Activated CD4-positive, alpha-beta T cell treated with anti-CD3 and anti-CD28 coated beads for 48 hours (primary cell): ENCODE measurements at places on chromosomes 3 and 15.

- no peak for DNase-seq
Observed at GRCh38 chr3:141108039-141108438, 56.9 kb downstream of the SPSB4 start.

DNA sequence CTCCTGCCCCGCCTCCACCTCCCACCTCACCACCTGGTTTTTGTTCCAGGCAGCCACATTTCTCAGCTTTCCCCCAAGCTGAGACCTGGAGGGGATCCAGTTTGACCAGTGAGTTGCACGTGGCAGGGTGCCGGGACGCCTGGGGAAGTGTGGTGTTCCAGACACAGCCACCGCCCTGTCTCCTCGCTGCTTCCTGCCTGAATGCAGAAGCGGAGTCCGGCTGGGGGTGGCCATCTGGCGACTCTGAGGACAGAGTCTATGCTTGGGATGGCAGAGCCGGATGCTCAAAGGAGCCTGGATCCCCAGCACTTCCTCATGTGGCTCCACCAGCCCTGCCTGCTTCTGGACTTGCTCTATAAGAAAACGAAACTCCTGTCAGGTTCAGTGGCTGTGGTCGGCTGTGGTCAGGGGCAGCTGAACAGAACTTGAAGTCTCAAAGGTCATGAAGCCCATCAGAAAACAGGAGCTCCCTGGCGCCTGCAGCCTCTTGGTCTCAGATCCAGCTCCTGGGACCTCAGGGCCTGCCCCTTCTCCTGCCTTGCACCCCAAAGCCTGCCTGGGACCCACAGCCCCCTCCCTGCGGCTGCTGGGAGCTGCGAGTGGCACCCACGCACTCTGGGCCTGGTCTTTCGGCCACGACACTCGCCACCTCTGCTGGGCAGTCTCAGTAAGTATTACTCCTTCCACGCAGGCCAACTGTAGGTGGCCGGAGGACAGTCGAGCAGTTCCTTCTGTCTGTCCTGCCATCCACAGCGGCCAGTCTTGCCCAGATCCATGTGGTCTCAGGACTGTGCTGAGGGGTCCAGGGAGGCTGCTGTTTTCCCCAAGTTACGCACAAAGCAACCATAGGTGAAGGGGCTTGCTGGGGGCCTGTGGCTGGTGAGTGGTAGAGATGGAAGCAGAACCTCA is 112.8 kb upstream of the MEF2A start:
- DNase-seq = no peak

DNA sequence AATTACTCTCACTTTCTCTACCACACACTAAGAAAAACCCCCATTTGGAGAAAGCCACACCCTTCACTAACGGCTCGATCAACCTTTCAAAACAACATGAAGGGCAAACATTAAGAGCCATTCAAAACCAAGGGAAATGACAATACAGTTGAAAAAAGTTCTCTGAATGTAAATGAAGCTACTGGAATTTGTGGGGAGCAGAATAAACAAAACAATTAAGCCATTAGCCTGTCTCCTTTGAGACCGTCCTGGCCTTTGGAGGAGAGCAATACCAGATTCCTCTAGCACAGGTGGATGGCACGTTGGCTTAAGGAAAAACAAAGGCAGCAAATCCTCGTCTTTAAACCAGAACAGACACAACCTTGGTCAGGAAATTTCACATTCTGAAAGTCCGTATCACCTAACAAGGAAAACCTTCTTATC is 18.7 kb downstream of the MYO1E start:
- DNase-seq = no peak

DNA sequence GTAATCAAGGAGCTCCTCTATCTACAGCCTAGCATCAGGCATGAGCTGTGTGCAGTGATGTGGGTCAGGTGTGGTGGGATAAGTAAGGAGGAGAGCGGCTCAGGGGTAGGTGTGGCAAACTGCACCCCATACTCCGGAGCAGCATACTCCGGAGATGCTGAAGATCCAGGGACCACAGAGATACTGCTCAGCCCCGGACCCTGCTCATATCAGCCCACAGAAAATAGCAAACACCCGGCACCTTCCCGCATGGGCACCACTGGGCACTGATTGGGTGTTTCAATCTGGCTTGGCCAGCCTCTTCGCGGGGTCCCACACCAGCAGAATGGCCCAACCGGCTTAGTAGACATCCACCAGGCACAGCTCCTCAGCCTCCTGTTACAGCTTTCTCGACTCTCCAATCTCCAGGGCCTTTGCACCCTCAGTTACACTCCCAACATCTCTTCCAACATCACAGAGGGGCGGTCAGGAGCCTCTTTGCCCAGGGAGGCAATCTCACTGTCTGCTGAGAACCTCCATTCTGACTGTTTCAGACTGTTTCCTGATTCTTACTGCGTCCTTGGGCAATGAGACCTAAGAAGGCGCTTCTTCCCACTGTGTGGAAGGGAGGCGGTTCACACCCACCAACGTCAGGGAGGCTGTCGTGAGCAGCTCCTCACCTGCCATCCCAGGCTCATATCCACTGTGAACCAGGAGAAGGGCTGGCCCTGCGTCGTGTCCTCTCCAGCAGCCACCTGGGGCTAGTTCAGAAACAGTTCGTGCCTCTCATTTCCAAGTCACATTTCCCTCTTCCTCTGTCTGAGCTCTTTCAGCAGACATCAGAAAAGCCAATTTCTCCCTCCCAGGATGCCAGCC is 59.8 kb downstream of the CAPN7 start:
- DNase-seq = no peak

DNA sequence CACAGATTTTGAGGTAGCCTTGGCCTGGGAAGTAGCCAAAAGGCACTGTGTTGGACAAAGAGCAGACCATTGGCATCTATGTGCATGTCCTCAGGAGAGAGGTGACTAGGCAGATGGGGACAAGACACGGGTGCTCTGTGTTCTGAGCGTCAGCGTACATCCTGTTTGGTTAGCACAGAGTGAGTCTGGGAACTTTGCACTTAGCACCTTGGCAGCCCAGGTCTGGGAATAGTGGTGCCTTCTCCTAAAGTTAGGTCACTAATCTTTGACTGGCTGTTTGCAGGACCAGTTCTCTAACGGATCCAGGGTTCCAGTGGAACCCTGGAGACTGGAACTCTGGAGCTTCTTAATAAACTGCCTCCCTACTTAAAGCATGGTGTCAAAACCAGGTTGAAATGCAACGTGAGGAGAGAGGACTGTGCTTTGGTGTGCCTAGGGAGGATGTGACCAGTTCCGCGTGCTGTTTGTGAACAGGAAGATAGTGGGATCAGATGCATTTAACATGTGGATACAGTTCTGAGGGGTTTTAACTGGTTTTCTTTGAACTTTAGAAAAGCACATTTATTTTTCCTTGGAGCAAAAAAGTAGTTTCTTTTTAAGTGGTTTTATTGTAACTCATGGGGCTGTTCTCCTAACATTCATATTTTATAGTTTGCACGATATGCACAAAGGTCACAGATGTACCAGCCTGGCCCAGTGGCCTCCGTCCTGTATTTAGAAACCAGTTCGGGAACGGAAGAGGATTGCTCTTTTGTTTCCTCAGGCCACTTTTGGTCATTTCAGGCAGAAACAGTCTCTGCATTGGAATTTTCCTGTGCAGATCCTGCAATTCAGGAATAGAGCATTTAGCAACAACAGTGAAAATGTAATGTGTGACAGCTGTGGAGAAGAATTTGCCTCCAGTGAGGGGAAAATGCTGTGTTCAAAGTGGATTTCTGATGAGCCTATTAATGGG is 48.8 kb downstream of the ABHD2 start:
- no peak for DNase-seq

GRCh38 chr3:152836269-152836668 is 1.3 kb downstream of the P2RY1 start:
- DNase-seq = no peak

GRCh38 chr3:194686816-194687637 is 1.3 kb downstream of the FAM43A start:
- peak; percentile 46 for DNase-seq

- no peak for DNase-seq
Observed at GRCh38 chr3:46407970-46408369, 911 bp downstream of the CCRL2 start.

DNA sequence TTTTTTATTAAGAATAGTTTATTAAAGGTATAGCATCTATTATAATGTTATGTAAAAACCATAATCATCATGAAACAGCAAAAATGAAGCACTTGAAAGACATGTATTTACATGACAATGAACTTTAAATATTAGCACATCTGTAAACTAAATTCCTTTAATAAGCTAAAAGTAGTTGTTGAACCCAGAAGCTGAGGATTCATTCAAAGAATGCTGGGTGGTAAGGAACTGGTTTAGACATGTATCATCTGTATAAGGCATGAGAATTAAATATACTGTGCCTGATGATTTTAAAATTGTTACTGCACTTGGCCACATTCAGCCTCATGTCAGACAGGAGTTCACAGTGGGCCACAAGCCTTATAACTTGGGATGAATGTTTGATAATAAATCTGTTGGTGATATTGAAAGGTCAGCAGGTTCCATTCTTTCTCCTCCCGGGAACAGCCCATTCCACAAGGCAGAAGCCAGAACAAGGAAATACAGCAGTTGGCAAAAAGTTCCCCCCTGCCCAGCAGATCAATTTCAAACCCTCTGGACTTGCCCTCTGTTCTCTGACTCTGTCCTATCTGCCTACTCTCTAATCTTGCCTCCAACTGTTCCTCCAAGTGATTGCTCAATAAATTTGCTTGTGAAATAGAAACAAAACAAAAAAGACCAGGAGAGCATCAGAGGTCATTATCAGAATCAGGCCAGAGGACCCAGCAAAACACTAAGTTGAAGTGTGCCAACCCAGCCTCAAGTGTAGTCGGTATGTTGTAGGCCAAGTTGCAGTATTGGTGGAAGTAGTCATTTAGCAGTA is 49.8 kb upstream of the TEX264 start:
- no peak for DNase-seq

DNA sequence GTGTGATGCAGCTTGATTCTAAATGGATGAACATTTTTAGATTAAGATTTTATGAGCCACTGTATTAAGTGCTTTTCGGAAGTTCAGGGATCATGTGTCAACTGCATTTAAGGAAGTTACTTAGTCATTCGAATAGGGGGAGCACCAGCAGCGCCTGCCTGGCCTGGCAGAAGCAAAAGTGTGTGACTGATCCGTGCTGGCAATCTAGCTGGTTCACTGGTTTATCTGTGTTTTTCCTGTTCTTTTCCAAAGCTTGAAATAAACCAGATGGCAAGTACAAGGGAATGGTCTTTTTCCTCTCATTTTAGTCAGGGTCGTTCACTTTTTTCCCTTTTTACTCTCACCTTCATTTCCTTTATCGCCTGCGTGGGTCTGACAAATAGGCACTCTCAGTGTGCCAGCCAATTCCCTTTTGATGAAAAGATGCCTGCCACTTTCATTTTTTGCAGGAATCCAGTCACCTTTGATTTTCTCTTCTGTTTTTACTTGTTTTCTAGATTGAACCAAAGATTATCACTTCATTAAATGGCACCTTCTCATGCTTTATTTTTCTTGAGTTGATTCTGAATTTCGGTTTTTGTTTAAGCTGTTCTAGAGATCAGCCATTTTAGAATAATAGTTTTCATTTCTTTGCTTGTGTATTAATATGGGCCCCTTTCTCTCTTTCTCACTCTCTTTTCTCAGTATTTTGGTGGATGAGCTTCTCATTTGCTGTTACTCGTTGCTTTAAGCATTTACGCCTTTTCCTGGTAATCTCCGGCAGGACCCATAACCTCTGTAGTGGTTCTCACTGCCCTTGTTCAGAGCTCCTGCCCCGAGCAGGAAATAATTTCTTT is 2.8 kb downstream of the ABHD2 start:
- peak; percentile 67 for DNase-seq

- peak; percentile 65 for DNase-seq
Observed at GRCh38 chr15:31867536-31868442, 162.5 kb upstream of the CHRNA7 start.

DNA sequence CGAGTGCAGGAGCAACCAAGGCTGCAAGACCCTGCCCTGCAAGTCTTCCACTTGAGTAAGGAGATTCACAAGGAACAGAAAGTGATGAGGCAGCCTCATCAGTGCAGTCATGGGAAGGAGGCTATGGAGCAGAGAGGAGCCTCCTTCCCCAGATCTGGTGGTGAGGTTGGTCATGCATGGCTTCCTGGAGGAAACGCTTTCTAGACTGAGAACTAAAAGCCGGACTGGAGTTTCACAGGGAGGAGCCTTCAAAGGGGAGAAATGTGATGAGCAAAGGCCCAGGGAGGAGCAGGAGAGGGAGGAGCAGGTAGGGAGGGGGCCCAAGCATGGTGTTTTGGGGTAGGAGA is 139.9 kb downstream of the SRGAP3 start:
- DNase-seq = no peak

GRCh38 chr15:76529911-76530310 is 193.3 kb downstream of the ISL2 start:
- DNase-seq = no peak

DNA sequence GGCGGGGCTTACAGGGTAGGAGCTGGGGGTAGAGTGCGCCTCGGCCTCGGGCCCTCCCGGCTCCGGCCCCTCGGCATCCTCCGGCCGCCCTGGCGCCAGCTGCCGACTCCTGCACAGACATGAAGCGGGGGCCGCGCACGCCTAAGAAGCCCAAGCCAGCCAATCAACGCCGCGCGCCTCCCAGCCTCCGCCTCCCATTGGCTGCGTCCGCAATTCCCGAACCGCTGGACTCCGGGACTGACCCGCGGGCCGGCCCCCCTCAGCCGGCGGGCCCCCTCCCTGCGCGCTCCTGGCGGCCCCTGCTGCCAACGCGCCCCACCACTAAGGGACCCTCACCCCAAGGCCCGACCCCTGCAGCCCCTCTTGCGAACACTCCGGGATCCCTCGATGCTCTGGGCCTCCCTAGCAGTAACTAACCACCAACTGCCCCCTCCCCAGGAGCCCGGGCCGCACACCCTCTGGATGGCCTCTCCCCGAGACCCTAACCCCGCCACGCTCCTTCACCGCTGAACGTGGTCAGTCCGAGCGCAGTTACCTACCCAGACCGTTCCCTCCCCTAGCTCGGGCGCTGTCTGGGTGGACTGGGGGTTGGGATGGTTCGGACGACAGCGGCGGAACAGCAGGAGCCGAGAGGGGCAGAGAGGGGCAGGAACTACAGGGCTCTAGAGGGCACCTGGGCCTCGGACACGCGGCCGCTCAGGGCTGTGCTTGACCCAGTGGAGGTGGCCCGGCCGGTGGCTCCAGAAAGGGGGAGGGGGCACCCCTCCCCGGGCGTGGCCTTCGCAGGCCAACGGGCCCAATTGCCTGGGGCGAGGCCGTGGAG is 5.0 kb downstream of the GATA2 start:
- DNase-seq = peak; percentile 60

DNA sequence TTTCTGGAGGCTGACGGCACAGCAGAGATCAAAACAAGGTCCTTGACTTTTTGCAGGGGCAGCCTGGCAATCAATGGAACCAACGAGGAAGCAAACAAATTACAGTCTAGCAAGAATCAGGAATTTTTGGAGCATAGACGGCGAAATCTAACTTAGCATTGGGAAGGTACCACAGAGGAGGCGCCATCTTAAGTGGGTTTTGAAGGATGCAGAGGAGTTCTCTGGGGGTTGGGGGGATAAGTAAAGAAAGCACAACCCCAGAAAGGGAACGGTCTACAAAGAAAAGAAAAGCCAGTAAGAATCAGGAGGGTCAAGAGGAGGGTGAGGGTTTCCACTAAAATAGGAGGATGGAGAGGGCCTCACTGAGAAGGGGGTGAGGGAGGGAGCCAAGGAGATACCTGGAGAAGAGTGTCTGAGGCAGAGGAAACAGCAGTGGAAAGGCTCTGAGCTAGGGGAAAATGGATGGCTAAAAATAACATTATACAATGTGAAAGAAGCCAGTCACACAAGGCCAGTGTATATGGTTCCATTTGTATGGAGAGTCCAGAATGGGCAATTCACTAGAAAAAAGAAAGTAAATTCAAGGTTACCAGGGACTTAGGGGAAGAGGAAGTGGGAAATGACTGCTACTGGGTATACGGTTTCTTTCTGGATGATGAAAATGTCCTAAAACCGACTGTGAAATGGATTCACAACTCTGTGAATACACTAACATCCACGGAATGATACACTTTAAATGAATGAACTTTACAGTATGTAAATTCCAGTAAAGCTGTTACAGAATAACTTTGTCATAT is 25.2 kb upstream of the IQSEC1 start:
- DNase-seq = no peak
